Esophagus muscularis mucosa (tissue), 4 donors: ENCODE measurements at places on chromosomes 6 and 20. TPM values are rescaled to one million over a fixed set of nuclear protein-coding genes. Genes with fewer than 3 reads are reported as not detected.

- no peak for DNase-seq
These were observed 252.0 kb upstream of the JAG1 start for GRCh38 chr20:10925767-10926166.

The ZNF334 gene
- 0.97 TPM for total RNA-seq

DNA sequence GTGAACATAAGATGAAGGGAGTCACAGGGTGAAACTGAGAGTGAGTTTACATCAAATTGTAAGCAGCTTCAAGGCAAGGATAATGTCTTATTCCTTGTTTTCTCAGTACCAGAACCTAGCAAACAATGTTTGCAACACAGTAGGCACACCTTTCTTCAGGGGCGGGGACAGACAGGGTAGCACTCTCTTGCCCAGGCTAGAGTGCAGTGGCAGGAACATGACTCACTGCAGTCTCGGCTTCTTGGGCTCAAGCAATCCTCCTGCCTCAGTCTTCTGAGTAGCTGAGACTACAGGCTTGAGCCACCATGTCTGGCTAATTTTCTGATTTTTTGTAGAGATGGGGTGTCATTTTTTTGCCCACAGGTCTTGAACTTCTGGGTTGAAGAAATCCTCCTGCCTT is 299.8 kb downstream of the CD83 start:
- DNase-seq = no peak

GRCh38 chr6:21680611-21681010 is 87.1 kb downstream of the SOX4 start:
- DNase-seq = no peak

DNA sequence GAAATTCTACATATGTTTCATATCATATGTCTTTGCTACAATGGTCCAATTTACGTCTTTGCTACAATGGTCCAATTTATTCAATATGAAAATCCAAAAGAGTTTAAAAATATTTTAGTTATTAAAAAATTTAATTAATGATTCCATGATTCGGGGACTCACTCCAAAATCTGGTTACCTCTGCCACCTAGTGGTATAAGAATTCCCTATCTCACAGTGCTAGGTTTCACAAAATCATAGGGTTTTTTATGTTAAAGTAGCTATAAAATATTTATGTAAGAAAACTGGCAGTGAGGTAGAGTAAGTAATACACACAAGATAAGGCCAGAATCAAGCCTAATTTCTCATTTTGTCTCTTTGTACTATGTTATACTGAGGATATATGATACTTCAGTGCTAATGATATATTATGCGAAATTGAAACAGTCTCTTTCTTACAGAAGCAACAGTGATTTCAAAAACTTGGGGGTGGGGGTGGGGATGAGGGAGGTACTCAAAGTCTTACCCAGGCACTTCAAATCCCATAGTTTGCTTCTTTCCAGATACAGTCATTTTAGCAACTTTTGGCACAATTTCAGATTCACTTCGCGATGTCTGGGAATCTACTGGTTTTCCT is 52.3 kb downstream of the HBS1L start:
- DNase-seq = no peak

The RSPH9 gene
- total RNA-seq = not detected

DNA sequence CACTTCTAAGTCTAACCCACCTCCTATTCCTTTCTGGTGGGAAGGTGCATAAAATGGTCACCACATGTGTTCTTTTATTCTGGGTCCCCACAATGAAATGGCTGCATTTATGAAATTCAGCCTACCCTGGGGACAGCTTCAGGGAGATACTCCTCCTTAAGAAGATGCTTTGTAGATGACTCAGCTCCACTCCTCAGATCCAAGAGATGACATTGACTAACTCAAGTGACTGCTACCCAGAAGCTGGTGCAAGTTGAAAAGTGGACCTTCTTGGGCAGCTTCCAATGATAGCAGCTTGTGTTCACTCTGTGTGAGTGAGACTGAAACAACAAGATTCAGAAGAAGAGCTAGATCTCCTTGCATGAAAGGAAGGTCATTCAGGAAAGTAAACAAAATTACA is 113.4 kb downstream of the SCP2D1 start:
- DNase-seq = no peak

GRCh38 chr6:143399176-143399575 is 51.3 kb downstream of the ADAT2 start:
- no peak for DNase-seq

GRCh38 chr6:52457096-52457495 is 37.0 kb downstream of the EFHC1 start:
- no peak for DNase-seq

DNA sequence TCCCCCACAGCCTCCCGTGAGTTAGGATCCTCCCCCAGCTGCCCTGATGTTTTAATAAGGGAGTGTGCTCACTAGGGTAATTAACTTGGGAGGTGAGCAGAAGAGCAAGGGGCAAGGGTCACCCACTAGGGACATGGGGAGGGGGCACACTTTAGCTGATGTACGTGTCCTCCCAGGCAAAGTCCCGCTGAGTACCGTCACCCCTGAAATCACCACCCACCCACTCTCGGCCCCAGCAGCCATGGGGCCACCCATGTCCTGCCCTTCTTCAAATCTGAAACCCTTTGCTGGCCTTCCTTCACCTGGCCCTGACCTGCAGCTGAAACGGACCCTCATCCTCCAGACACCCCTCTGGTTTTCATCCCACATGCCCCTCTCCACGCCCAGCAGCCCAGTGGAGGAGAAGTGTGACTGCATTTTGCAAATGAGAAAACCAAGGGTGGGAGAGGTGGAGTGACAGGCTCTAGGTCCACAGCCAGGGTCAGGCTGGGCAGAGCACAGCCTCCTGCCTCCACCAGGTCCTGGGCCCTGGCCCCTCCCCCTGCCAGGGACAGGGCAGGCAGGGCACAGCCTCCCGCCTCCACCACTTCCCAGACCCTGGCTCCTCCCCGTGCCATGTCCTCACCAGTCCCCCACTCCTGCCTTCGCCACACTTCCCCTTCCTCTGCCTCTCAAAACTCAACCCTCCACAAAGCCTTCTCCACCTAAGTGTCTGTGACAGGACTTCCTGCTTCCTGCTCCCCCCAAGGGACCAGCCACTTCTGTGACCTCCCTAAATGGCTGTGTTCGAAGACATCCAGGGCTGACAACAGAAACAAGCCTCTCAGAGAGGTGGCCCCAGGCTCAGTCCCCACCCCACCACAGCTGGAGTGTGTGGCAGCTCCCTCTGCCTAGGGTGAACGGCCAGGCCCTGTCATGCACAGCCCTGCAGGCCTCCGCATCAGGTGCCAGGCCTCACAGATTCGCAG is 15.1 kb downstream of the ACSS1 start:
- no peak for DNase-seq

DNA sequence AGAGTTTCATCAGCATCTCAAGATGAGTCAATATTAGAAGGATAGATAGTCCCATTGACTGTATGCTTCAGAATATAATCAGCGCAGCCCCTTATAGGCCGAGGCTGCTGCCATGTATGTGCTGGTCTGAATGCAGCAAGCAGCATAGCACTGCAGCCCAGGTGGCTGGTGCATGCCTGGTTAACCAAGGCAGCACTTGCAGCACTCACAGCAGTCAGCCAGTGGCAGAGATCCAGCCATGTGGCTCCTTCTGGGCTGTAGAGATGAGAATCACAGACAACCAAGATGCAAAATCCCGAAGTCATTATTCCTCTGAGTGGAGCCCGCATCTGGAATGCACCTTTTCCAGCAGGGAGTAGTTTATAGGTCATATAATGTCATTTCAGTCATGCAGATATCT is 251.9 kb downstream of the UST start:
- DNase-seq = peak; percentile 50

- no peak for DNase-seq
These were observed 57.0 kb upstream of the CARMIL1 start for GRCh38 chr6:25222006-25222678.

GRCh38 chr20:25683050-25683449 is 13.6 kb downstream of the ZNF337 start:
- peak; percentile 12 for DNase-seq

DNA sequence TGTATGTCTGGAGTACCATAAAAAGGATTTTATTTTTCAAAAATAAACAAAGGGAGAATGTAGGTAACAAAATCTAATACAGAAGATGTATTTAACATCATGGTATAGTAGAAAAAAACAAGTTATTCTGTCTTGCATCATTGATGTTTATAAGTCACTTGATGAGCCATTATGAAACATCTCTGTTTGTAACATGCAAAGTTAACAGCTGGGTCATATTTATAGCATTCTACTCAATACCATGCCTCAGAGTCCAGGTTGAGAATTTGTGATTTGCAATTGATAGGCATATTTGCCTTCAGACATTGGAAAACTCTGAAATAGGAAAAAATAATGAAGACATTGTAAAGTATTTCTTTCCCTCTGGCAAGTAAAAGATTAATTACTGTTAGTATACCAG is 52.3 kb upstream of the IL20RA start:
- no peak for DNase-seq

GRCh38 chr6:151440930-151441329 is 11.0 kb downstream of the RMND1 start:
- no peak for DNase-seq

- DNase-seq = no peak
These were observed 85.5 kb upstream of the NT5E start for GRCh38 chr6:85364344-85364743.

GRCh38 chr6:114342826-114343781 is at the start of gene HS3ST5:
Gene HS3ST5 (minus strand): TSS chr6:114343023. CDS start chr6:114062845, 280,178 bp downstream.
- DNase-seq = no peak

DNA sequence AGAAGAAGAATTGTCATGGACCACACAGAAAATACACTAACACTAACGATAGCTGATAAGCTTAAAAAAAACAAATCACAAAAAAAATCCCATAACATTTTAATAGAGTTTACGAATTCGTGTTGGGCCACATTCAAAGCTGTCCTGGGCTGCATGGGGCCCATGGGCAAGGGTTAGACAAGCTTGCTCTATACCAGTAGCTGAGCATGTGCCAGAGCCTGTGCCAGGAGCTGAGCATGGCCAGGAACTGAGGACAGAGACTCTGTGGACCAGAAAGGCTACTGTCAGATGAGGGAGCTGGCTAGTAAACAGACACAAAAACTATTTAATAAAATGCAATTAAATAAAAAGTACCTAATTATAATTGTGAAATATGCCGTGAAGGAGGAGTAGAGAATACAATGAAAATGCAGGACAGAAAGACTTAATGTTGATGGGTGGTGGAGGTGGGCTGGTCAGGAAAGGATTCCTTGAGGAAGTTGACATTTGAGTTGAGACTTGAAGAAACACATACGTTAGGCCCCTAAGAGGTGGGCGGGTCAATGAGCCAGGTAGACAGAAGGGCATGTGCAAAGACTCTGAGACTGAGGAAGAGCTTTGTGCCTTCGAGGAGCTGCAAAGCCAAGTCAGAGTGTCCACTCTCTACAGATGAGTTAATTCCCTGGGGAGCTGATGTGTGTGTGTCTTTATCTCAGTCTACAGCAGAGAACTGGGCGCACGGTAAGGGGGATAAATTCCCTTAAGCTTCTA is 66.1 kb downstream of the JPH2 start:
- no peak for DNase-seq

- no peak for DNase-seq
These were observed 64.4 kb downstream of the SNAP25 start for GRCh38 chr20:10282979-10283456.

The ABRACL gene
- 8.0 TPM for total RNA-seq

DNA sequence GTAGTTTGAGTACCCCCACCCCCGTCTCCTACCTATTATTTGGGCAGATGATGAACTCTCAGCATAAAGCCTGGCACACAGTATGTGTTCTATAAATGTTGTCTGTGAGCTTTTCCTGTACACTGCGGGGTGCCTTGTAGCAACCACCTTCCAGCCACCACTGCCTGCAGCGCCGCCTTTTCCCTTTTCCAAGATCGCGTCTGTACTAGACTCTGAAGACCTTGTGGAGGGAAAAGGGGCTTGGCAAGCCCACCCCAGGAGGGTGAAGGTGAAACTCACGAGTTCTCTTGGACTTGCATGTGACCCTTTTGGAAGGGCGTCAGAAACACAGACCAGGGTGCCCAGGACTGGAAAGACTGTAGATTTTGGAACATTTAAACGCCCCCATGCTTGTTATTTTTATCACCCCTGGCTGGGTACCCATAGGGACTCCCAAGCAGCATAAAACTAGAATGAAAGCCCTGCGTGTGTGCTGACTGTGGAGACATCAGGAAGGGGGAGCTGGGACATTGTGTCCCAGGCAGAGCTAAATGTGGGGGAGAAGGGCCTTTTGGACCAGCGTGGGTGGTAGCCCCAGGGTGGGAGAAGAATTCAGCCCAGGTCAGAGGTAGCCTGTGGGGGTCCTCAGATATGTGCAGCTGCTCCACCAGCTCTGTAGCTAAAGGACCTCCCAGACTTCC is 8.3 kb downstream of the BAK1 start:
- no peak for DNase-seq

DNA sequence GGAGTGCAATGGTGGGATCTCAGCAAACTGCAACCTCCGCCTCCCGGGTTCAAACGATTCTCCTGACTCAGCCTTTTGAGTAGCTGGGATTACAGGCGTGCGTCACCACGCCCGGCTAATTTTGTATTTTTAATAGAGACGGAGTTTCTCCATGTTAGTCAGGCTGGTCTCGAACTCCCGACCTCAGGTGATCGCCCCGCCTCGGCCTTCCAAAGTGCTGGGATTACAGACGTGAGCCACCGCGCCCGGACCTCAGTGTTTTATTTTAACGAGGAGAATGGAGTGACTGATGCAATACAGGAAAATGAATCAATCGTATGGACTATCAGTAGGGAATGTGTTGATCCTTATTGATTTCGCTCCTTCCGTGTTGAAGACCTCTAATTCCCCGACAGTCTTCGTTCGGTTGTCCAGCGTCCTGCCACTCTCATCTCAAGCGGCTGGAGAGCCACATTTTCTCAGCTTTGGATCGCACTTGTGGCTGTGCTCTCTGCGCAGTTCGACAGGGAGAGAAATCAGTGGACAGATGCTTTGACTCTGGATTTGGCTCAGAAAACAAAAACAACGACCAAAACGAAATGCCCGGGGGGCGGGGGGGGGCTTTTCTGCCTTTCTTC is 166.2 kb downstream of the TRIM27 start:
- DNase-seq = no peak

DNA sequence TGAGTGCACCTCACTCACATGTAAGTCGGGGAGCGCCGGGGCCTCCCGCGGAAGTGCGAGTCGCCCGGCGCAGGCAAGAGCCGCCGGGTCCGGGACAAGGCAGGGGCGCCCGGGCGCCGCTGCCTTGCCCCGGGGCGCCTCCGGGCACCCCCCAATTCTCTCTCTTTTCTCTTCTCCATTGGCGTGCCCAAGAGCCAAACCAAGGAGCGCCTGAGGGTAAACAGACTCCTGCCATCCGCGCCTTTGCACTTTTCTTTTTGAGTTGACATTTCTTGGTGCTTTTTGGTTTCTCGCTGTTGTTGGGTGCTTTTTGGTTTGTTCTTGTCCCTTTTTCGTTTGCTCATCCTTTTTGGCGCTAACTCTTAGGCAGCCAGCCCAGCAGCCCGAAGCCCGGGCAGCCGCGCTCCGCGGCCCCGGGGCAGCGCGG is 36.8 kb downstream of the GNAS start:
- no peak for DNase-seq

The BPI gene
- total RNA-seq = not detected

DNA sequence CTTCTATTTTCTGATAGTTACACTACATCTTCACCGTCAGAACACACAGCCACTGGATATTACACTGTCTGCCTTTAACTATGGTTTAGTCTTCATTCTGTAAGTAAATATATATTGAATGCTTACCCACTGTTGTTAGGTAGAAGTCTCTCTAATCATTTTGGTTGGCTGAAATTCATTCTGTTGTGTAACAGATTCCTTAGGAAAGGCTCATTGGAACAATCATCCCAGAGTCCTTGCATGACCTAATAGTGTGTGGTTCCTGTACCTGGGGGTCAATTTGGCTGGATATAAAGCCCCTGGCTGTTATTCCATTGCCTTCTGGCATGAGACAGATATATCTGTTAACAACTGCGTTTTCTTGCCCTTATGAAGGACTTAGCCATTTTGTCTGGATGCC is 9.9 kb downstream of the BLOC1S5 start:
- DNase-seq = no peak

The WFDC8 gene
- total RNA-seq = not detected

The MCCD1 gene
- not detected for total RNA-seq

The BANF2 gene
- not detected for total RNA-seq
